ENCODE measurements at places on chromosomes 1 and 21.

DNA sequence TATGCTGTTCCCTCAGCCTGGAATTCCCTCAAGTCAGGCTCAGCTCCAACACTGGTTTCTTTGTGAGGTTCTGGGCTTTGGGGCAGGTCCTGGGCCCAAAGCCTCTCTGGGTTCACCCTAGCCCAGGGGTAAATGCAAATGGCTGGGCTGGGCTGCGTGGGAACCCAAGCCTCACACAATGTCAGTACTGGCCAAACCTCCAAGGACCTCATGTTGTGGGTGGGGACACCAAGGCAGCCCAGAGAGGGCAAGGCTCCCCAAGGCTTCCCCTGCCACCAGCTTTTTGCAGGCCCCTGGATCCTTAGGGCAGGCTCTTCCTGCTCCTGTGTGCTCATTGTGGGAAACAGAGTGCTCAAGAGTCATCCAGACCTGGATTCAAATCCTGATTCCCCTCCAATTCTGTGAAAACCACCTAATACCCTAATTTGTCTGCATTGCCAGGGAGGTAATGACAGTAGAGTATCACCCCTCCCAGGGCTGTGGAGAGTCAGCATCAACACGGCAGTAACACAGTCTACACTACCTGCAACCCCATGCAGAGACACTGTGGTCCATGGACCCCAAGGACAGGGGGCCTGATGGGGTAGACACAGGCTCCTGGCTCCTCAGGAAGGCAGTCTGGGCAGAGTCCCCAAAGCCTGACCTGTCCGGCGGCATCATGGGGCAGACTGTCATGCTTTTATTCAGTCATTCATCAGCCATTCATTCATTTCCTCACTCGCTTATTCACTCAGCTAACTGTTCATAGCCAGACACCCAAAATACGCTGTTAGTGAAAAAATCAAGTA is 85.7 kb downstream of the DMRTB1 start:
- DNase-seq, result no peak

DNA sequence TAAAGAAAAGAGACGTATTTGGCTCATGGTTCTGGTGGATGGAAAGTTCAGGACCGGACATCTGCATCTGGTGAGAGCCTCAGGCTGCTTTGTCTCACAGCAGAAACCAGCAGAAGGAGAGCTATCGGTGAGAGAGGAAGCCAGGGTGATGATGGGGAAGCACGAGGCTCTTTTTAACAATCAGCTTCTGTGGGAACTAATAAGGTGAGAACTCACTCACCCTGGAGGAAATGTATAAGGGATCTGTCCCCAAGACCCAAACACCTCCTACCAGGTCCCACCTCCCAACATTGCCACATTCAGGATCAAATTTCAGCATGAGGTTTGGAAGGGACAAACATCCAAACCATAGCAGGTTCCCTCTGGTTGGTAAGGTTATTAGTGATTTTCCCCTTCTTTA is 32.8 kb downstream of the ASTN1 start:
- DNase-seq, result no peak

DNA sequence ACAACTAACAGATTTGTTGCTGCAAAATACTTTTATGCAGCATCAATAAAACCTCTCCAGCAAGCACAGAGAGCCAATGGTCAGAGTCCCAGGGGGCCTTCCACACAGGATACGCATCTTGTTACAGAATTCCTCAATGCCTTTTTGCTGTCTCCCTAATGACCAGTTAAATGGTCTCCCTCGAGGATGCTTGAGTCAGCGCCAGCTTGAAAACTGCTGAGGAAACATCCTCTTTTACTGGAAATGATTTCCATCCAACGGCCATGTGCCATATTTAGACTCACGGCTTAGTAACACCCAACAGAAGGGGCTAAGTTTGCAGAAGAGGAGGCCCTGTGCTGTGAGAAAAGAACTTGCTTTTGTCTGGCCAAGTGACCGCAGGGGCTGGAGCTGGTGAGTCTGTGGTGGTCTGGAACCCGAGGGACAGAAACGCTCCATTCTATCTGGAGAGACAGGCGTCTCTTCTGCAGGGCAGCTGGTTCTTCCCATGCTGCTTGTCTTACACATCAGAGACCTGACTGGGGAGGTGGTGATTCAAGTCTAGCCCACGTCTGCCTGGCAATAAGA is 496.4 kb downstream of the SETD4 start:
- DNase-seq, result no peak

DNA sequence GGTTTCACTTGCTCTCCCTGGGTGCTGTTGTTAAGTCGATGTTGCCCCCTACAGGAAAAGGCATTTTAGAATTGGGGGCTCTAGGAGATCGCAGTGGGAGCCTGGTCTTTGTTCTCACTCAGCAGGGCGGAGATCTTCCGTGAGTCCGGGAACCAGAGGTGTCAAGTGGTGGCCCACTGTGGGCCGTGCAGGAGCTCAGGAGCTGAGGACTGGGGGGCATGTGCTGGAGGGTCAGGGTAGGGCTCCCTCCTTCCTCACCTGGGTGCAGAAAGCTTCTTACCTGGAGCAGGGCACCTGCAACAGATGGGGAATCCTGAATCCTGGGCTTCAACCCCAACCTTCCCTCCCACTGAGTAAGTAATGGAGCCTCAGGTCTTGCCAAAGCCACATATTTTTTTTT is 392.7 kb downstream of the NPHP4 start:
- DNase-seq, result no peak

- DNase-seq, result no peak
Measured at GRCh38 chr1:153937331-153937730, 9.2 kb downstream of the DENND4B start.
